ENCODE measurements at places on chromosomes 6 and 20. TPM values are rescaled to one million over a fixed set of nuclear protein-coding genes. Genes with fewer than 3 reads are reported as not detected.

DNA sequence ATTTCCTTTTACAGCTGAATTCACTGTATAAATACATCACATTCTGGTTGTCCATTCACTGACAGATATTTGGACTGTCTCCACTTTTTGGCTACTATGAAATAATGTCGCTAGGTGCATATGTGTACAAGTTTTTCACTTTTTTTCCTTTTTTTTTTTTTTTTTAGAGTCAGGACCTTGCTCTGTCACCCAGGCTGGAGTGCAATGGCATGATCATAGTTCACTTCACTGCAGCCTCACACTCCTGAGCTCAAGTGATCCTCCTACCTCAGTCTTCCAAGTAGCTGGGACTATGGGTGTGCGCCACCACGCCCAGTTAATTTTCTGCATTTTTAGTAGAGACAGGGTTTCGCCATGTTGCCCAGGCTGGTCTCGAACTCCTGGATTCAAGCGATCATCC, 13.3 kb downstream of the CSNK2A1 start:
- DNase-seq = no peak

DNA sequence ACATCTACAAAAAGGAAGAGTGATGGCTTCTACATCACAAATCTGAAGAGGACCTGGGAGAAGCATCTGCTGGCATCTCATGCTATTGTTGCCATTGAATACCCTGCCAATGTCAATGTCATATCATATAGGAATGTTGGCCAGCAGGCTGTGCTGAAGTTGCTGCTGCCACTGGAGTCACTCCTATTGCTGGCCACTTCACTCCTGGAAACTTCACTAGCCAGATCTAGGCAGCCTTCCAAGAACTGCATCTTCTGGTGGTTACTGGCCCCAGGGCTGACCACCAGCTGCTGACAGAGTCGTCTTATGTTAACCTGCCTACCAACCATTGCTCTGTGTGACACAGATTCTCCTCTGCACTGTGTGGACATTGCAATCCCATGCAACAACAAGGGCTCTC, 111.8 kb downstream of the PERP start:
- no peak for DNase-seq

DNA sequence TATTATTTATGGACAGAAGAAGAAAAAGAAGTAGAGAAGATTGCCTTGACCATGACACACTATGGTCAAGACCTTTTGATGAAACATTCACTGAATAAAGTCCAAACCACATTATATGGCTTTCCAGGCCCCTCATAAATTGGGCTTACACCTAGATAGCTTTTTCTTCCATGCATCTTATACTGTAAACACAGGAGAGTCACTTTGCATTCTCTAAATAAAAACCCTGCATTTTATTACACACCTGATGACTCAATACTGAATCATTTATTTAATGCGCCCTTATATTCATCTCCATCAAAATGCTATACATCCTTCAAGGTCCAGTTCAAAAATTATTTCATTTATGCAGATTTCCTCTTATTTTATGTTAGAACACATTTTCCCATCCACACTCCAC, 78.0 kb downstream of the COL21A1 start:
- no peak for DNase-seq

DNA sequence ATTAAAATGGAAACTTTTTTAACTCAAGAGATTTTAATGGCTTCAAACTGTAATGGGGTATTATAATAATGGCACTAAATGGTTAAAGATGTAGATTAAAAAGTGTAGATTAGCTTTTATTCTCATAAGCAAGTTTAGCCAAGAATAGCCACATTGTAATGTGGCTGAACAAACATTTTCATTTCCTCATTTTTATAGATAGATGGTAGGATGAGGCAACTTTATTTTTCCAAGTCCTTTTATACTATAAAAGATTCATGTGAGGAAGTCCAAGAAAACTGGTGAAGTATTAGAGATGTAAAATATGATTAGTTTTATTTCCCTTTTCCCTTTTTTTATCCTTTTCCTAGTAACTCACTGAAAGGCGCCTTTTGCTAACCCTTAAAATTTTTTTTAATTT, 88.8 kb downstream of the ATRN start:
- no peak for DNase-seq

DNA sequence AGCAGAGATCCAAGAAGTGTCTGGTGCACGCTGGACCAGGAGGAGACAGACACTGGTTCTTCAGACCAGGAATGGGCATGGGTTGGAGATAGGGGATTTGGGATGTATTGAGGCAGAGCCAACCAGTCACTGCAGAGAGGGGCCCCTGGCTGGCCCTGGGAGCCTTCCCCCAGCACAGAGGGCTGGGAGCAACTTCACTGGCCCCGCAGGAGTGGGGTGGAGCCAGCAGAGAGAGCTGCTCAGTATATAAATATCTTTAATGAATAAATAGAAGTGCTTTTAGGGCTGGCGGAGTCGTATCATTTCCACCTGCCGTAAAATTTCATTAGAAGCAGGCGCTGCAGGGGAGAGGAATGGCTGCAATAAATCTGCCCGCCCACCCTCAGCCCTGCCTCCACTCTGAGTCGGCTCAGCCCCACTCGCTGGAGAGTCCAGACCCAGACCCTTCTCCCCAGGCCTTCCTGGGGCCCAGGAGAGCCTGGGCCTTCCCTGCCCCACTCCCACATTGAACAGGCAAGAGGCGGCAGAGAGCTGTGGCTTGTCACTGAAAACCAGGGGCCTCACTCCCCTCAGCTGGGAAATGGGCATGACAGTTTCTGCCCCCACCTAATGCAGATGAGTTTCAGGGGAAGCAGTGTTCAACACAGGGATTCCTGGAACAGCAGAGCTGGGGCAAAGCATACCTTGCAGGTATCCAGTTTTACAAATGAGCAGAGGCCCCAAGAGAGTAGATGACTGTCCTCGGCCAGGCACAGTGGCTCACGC, 23.9 kb upstream of the VSTM2L start:
- DNase-seq = no peak

DNA sequence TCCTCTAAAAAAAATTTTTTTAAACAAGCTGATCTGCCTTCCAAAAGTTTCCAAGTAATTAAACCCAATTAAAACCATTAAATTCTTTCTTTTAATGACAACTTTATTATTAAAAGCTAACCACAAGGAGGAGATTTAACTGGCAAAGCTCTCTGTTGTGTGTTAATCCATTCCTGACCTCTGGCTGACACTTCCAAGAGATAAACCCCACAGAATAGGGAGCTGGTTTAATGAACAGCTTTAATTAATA, 230.8 kb downstream of the EYA2 start:
- DNase-seq = no peak

- peak; percentile 79 for DNase-seq
These were observed 628 bp downstream of the NKAIN4 start for GRCh38 chr20:63253438-63254231.

- peak; percentile 47 for DNase-seq
These were observed 36.4 kb downstream of the EIF2S2 start for GRCh38 chr20:34075647-34076046.

- DNase-seq = peak; percentile 29
These were observed 53.1 kb upstream of the SLC32A1 start for GRCh38 chr20:38671186-38671585.

DNA sequence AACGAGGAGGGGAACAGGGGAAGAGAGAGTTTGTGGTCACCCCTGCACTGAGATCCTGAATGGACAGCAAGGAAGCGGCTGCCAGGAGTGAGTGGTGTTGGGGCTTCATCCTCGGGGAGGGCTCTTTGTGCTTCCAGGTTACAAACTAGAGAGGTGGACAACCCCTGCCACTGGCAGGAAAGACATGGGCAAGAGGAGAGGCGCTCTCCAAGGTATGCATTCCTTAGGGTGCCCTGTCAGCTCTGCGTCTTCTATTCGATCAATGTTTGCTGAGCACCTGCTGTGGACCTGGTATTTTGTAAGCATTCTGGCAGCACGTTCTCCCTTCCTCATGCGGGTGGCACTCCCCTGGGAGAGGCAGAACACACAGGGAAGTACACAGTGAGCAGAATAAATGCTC, 93.6 kb downstream of the CDH4 start:
- DNase-seq = no peak

DNA sequence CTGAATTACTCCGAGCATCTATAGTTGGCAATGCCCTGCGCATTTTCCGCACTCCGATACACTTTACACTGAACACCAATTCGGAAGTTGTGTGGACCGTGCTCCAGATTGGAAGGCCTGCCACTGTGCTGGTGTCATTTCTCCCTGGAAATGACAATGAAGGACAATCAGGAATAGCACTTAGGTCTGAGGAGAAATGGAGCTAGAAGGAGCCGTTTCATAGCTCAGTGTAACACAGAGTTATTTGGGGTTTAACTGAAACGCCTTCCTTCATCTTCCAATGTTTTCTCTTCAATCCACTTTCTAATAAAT, 501 bp upstream of the PLA2G7 start:
- no peak for DNase-seq

- no peak for DNase-seq
These were observed 39.4 kb upstream of the JAG1 start for GRCh38 chr20:10713161-10713560.

GRCh38 chr6:39840781-39841180, 48.6 kb downstream of the DAAM2 start:
- no peak for DNase-seq

GRCh38 chr6:30787954-30788353, 43.6 kb upstream of the IER3 start:
- no peak for DNase-seq

DNA sequence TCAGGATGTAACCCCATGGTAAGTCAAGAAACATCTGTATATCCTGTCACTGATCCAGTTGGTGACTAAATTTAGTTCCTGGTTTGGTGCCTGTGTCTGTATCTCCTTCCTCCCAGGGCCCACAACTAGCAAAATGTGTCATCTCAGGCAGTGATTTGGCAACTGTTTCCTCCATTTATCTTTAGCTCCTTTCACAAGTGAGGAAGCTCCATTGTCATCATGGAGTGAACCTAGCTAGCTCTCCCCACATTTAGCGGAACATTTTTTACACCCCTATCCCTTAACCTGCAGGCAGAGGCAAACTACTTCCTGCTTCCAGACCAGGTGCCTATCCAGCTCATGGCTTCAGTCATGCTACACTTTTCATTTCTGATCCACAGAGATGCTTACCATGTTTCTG, 99.5 kb downstream of the IPCEF1 start:
- DNase-seq = no peak

GRCh38 chr20:46185353-46185752, 67.2 kb downstream of the CD40 start:
- no peak for DNase-seq

GRCh38 chr6:123681957-123682462, 45.3 kb upstream of the TRDN start:
- no peak for DNase-seq

GRCh38 chr20:59661153-59661552, 56.8 kb downstream of the PHACTR3 start:
- DNase-seq = no peak

The TBC1D32 gene
- 8.9 TPM for total RNA-seq

The HLA-DQB1 gene
- 3.8 TPM for total RNA-seq

The SYCP2 gene
- total RNA-seq = 0.69 TPM

The C6orf118 gene
- 0.25 TPM for total RNA-seq

The TBC1D7 gene
- total RNA-seq = 44.9 TPM

The BHLHE23 gene
- 0.66 TPM for total RNA-seq
